ENCODE measurements at places on chromosomes 2 and 18.

GRCh38 chr2:10331027-10331701, 28.5 kb downstream of the HPCAL1 start:
- DNase-seq, result peak; percentile 46

- DNase-seq, result no peak
Observed at GRCh38 chr2:236078297-236079255, 89.6 kb downstream of the GBX2 start.

DNA sequence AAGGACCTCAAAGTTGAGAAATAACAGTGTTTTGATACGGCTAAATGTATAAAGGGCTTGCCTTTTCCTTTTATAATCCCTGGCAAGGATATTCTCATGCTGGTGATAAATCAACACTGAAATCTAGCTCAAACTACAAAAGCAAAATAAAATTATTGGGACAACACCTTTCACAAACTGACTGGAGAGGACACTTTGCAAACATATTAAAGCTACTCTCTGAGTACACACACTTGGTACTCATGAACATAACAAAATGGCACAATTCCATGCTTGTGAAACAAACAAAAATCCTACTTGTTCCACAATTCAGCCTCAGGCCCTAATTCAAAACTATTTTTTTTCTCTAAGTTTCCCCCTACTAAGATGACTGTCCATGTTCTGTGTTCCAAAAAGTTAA, 305.8 kb downstream of the ETAA1 start:
- DNase-seq, result no peak

DNA sequence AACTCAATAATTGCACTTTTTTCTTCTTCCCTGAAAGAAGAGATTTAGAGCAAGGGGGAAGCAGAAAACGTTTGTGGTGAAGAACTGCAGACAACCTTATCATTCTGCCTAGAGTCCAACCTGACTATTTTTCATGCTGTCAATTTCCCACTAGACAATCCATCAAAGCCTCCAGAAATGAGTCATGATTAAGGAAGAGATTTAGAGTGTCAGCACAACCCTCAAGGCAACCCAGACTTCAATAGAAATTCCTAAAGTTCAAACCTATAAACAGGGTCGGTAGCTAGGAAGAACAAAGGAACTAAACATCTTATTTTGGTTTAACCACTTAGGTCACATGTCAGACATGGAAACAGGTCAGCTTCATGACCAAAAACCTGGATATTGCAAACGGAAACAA, 86.9 kb downstream of the SLC25A12 start:
- no peak for DNase-seq

GRCh38 chr2:192546565-192546964, 351.8 kb upstream of the TMEFF2 start:
- no peak for DNase-seq

GRCh38 chr2:117436697-117437096, 377.8 kb upstream of the DDX18 start:
- DNase-seq, result no peak

DNA sequence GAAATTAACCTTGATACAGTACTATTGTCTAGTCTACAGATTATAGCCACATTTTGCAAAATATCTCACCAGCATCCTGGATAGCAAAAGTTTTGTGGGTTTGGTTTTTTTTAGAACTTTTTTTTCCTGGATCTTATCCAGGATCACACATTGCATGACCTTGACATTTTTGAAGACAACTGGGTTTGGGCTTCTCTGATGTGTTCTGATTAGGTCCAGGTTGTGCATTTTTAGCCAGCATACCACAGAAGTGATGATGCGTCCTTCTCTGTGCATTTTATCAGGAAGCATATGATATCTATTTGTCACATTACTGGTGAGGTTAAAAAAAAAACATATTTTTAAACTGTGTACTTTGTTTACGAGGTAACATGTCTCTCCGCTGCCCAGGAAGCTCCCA, 221.0 kb upstream of the OSR1 start:
- no peak for DNase-seq

DNA sequence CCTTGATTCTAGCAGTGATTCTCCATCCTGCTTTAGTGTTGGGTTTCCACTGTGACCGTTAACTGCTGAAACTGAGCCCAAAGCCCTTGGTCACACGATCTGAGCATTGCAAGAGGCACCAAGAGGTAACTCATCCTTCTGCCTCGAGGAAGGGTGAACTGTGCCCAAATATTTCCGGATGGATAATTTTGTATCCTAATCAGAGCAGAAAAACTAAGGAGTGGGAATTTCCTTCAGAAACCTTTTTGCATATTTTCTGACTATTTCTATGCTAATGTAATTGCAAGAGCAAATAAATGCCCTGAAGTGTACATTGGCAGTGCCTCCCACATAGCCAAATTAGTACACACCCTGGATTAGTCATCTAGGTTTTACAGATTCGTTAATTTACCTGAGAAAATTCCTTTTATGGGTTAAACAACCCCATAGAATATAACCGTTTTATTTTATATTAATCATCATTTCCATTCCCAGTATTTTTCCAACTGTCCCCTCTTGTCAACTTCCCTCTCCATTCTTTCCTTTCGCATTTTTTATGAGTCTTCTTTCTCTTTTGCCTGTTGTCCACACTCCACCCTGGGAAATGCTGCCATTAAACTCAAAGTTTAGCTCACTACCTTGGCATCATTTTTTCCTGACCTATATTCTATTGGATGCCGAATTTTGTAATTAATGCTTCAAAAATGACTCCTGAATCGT, 31.7 kb upstream of the COBLL1 start:
- no peak for DNase-seq

DNA sequence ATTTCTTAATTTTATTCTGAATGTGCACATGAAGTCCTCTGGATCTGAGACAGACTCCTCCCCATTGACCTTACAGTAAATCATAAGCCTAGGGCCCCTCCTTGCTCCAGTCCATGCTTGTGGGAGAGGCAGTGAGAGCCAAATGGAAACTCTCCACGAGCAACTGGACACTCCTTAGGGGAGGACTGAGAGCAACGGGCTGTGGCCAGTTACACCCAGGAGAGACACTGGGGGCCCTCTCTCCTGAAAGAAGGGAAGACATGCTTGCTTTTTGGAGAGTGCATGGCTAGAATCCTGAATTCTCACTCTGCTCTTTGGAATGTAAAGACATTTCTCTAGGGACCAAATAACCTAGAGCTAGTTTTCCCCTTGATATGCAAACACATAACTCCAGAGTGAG, 49.0 kb upstream of the BIN1 start:
- DNase-seq, result no peak

- DNase-seq, result no peak
Observed at GRCh38 chr18:79942786-79943607, 8.5 kb downstream of the SLC66A2 start.

DNA sequence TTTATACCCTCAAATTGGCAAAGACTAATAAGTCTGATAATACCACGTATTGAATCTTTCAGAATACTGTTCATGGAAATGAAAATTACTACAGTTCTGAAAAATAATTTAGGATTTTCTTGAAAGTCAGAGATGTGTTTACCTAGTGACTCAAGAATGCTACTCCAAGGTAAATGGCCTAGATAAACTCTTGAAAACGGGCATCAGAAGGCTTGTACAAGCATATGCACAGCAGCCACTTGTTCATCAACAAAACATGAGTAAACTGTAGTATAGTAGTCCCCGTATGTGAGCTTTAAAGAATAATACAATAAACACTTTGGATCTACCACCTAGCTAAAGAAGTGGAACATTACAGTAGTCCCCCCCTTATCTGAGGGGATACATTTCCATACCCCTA, 157.5 kb downstream of the THADA start:
- DNase-seq, result no peak

GRCh38 chr2:173982918-173983317, 17.7 kb upstream of the SP3 start:
- no peak for DNase-seq

DNA sequence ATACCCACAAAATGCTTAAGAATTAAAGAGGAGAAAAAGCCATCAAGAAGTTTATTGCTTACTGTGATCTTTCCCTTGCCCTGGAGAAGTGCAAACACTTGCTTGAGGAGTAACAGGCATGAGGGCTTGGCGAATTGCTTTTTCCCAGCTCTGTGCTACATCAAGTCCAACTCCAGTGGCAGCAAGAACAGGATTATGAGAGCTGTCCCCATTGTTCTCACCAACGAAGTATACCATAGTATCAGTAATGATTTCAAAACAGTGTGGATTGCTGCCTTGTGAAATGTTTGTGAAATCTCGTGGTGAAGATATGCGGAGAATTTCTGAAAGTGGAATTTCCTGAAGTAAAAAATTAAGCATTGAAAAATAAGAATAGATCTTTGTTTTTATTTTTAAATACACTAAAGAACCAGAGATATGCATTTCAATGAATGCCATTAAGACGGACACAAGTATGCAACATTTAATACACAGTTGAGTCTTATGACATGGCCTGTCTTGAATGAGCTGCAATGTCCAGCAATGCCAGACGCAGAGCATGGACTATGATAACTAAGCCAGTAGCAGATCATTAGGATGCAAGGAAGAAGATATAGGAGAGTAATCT, 43.0 kb downstream of the NDUFAF7 start:
- no peak for DNase-seq

GRCh38 chr18:36394486-36394885, 97.0 kb downstream of the FHOD3 start:
- no peak for DNase-seq

DNA sequence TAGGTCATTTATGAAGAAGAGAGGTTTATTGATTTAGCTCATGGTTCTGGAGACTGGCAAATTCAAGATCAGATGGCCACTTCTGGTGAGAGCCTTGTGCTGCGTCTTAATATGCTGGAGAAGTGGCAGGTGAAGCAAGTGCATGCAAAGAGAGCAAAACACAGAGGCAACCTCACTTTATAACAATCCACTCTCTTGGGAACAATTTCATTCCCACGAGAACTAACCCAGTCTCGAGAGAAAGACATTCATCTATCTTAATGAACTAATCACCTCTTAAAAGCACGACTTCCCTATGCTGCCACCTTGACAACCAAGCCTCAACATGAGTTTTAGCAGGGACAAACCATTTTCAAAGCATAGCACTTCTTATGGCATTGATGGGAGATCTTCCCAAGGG, 186.5 kb upstream of the RASGRP3 start:
- no peak for DNase-seq

- DNase-seq, result peak; percentile 19
Observed at GRCh38 chr2:26561918-26562810, 79.0 kb downstream of the CIB4 start.

GRCh38 chr2:23002234-23002633, 382.7 kb upstream of the KLHL29 start:
- DNase-seq, result no peak

DNA sequence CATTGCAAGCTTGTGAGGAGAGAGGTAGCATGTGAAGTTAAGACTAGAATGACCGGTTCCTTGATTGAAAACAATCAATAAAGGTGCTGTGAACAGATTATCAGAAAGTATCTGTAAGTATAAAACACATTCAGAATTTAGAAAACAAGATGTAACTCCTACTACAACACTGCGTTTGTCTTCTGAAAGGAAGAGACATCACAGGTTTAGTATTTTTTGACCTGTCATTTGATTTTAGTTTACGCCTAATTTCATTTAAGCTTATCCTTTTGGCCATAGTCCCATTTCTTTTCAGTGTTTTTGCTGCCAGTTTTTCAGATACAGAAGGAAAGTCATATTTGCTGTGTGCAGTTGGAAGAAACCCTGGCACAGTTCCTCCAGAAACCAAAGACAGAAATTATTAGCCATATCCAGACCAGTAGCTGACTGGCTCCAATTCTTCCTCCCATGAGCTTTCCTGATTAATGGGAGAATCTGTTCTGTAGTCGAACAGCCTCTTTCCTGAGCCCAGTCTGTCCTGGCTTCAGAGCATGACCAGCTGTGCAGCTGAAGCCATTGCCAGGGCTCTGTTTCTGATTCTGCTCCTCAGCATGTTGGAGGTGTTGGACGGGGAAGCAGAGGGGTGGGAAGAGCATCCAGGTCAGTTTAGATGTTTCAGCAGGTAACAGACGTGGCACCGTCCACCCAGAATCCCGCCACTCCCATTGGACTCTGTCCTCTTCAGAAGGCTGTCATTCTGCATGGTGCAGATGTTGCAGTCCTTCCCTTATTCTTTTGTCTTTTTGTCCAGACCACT, 61.0 kb downstream of the CRIM1 start:
- no peak for DNase-seq

DNA sequence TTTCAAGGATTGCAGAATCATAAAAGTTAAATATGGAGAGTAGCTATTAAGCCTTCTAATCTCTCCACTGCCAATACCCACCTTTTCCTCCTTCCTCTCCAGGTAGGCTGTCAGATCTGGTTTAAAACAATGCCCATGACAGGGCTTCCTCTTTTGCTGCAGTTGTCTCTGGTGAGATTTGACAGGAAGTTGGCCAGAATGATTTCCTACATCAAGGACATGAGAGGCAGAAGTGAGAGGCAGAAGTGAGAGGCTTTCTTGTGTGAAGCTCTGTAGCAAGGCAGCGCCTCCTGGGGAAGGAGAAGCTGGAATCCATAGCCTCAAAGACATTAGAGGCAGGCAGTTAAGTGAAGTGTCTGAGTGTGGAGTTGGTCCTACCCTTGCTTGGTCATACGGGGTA, 385.7 kb downstream of the HRH4 start:
- no peak for DNase-seq

GRCh38 chr18:46939337-46939963, 22.0 kb downstream of the KATNAL2 start:
- no peak for DNase-seq

DNA sequence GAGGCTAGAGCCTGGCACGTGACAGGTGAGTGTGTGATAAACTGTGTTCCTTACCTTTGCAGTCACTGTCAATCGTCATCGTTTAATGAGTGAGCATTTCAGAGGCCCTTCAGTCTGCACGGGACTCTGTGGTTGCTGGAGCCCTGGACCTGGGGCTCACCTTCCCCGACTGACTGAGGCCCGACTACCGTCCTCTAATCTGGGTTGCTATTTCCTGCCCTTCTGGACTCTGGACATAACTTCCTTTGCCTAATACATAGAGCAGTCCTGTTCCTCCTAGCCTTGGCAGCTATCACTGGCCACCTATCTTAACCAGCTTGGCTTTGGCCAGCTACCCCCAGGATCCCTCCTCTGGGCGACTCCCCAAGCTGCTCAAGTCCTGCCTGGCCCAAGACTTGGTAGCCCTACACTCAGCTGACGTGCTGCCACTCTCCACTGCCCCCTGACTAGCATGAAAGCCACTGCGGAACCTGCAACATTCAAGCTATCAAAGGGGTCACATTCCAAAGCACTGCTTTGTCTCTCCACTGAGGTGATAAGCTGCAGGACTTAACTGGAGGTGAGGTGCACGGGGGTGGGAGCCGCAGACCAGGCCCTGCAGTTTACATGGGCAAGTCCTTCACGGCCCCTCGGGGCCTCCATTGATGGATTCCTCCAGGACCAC, 11.1 kb upstream of the RAB17 start:
- DNase-seq, result no peak

- DNase-seq, result no peak
Observed at GRCh38 chr2:98607741-98608115, 584 bp downstream of the COA5 start.

GRCh38 chr2:157058161-157058560, 199.3 kb upstream of the GALNT5 start:
- DNase-seq, result no peak

DNA sequence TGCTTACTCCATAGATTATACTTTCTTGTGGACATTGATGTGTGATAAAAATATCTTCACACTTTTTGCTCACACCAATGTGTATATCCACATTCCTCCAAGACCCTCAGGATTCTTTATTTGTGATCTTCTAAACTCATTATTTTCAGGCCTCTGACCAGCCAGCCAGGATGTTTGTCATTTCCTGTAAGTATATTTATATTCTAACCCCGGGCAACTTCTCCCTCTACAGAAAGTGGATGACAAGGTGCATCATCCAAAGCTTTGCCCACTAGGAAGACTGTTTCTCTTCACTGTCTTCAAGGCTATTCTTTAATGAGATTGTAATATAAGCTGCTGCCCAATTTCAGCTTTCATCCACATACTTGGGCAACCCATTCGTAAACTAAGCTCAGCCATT, 3.6 kb upstream of the CWC22 start:
- no peak for DNase-seq
